ENCODE measurements at places on chromosomes 13 and 19. TPM values are rescaled to one million over a fixed set of nuclear protein-coding genes. Genes with fewer than 3 reads are reported as not detected.
A peak's percentile ranks its signal among the peaks of the same experiment; 100 is the strongest.

DNA sequence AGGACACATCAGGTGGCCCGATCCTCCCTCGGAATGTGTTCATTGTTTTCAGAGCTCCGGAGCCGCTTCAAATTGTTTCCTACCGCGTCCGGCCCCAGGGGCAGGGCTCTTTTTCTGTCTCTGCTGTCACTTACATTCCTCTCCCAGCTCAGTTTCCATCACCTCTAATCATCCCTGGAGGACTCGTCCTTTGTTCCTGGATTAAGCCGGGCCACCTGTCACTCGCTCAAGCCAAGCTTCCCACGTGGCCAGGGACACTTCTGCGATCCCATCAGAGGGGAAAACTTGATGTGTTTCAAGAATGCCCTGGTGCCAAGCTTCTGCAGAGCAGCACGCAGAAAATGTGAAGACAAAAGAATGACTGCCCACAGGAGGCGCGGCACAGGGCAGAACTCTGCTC is 13.5 kb downstream of the IL17D start:
- no peak for DNase-seq

- DNase-seq: no peak
Measured at GRCh38 chr19:17402982-17403855, 2.2 kb downstream of the BST2 start.

- no peak for DNase-seq
Measured at GRCh38 chr13:110600261-110600819, 15.0 kb upstream of the NAXD start.

The ZNF527 gene
- 5.7 TPM for total RNA-seq

The CBARP gene
- 0.27 TPM for total RNA-seq

The LMTK3 gene
- 0.54 TPM for total RNA-seq

- no peak for DNase-seq
Measured at GRCh38 chr13:22629374-22629773, 551.4 kb upstream of the SGCG start.

DNA sequence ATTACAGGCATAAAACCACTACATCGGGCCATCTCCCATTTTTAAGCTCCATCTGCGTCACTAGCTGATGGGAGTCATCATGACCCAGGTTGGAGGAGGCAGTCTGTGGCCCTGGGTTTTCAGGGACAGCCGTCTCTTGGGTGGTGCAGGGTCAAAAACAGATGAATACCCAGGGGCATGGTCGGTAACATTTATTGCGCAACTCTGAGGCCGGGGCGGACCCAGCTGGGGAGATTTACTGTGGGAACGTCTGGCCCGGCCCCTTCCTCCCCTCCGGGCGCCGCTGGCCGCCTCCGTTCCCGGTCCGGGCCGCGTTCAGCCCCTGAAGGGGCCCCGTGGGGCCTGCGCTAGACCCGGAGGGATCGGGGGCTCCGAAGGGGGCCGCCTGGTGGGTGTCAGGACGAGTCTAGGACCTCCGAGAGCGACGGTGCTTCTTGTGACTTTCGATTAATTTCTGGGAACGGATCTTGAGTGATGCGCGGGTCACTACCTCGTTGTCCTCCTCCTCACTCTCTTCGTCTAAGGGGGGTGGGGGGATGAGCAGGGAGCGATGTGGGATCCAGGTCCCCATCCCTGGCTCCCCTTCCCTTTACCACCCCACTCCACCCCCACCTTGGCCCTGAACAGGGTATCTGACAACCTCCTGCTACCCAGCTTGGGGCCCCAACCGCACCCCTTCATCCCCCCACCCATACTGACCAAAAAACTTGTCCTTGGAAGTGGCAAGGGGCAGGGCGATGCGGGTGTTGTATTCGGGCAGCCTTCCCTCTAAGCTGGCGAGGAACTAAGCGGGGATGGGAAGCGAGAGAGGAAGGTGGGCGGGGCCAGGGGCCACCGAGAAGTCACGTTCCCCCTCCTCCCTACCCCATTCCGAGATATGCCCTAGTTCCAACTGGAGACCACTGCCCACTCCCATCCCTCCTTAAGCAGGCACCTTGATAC is 1.6 kb upstream of the RGL3 start:
- DNase-seq: no peak

DNA sequence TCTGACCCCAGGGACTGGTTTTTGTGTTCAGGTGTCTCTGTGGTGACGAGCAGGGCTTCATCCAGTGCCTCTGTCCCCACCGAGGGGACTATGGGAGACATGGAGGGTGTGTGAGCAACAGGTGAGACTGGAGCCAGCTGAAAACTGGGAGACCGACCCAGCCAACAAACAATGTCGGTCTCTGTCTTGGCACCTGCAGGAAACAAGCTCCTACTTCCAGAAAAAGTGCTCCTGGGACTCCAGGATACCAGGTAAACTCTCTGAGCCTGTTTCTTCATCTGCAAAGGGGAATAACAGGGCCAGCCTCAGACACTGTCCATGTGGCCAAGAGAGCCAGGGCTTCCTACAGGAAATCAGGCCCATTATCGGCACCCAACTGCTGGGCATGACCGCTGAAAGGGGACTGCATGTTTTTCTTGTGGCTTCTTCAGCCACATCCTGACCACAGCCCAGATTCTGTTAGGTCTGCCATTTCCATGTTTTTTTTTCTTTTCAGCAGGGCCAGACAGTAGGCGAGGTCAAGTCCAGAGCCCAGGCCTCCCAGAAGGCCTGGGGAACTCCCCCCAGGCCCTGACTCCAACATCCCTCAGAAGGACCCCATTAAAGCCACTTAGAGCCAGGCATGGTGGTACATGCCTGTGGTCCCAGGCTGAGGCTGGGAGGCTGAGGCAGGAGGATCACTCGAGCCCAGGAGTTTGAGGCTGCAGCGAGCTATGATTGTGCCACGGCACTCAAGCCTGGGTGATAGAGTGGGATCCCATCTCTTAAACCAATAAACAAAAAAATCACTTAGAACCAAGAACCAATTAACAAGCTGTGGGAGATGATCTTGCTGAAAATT is 836 bp upstream of the BST2 start:
- peak; percentile 67 for DNase-seq

Data from hematopoietic multipotent progenitor cell (in vitro differentiated cells).